GM12891 (cell line): ENCODE measurements at places on chromosomes 12 and 14.

DNA sequence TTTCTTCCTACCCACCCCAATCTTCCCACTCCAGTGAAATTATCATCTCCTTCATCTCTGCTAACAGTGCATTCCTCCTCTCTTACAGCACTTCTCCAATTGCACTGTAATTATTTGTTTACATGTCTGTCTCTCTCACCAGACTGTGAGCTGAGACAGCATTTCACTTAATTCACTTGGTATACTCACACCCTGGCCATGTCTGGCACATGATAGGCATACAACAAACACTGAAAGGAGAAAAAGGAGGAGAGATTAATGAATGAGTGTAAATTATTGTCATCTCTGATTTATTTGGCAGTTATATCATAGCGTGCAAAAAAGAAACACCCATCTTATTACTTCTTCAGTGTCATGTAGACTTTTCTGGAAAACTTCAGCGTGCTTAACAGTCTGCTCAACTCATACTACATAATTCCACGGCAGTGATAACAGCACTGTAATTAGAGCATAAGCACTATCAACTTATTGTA is 452.3 kb downstream of the ADAMTS20 start:
- DNase-seq = no peak

GRCh38 chr12:59294221-59294620 is 301.6 kb upstream of the SLC16A7 start:
- DNase-seq = no peak

- DNase-seq = peak; percentile 44
These were observed 26.8 kb downstream of the TMEM63C start for GRCh38 chr14:77208291-77208978.

DNA sequence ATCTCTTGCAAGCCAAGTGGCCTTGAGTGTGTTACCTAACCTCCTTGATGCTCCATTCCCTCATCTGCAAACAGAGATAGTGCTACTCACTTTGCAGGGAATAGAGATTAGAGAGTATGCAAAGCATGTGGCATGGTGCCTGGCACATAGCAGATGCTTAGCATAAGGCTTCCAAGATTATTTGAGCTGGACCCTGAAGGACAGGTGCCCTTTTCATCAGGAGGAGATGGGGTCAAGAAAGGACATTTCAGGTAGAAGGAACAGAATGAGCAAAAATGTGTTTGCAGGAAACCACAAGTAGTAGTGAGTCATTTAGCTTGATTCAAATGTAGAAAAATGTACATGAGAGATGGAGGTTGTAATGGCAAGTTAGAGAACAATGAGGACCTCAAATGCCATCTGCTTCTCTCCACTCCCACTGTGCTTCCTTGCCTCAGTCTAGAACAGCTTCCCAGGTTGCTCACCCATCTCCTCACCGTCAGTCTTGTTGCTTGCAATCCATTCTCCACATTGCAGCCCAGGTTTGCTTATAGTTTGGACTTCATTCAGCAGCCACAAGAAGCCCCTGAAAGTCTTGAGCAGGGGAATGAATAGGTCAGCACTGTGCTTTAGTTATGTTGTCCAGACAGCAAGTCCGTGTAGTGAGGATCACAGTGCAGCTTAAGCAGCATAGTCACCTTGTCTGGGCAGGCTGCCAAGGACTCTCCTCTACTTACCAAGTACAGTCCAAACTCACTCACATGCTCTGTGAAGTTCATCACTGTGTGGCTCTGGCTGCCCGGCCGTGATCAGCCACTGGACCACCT is 536.3 kb upstream of the CCDC196 start:
- no peak for DNase-seq

DNA sequence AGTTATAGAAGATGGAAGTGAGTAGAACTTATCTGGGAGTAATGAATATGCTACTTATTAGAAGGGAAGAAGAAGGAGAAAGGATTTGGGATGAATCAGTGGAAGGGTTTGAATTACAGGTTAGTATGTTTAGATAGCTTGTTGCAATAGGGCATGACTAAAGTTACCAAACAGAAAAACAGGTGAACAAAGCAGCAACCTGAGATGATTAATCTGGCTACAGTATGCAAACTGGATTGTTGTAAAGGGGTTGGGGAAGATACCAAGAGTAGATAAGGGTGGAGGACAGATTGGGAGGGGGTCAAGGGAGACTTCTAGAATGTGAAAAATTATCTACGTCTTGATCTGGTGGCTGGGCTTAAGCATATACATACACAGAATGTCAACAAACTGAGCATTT is 73.4 kb upstream of the CLEC14A start:
- DNase-seq = no peak

DNA sequence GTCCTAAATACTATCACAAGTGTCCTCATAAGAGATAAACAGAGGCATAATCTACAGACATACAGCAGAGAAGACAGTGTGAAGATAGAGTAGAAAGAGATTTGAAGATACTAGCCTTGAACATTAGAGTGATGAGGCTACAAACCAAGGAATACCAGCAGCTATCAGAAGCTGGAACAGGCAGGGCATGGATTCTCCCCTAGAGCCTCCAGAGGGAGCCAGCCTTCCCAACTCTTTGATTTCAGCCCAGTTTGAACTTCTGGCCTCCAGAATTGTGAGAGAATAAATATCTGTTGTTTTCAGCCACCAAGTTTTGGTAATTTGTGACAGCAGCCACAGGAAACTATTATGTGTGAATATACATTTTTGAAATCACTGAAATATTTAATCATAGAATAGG is 47.2 kb downstream of the CCDC91 start:
- DNase-seq = no peak

- DNase-seq = no peak
These were observed 51.0 kb downstream of the PTGER2 start for GRCh38 chr14:52365071-52365470.

DNA sequence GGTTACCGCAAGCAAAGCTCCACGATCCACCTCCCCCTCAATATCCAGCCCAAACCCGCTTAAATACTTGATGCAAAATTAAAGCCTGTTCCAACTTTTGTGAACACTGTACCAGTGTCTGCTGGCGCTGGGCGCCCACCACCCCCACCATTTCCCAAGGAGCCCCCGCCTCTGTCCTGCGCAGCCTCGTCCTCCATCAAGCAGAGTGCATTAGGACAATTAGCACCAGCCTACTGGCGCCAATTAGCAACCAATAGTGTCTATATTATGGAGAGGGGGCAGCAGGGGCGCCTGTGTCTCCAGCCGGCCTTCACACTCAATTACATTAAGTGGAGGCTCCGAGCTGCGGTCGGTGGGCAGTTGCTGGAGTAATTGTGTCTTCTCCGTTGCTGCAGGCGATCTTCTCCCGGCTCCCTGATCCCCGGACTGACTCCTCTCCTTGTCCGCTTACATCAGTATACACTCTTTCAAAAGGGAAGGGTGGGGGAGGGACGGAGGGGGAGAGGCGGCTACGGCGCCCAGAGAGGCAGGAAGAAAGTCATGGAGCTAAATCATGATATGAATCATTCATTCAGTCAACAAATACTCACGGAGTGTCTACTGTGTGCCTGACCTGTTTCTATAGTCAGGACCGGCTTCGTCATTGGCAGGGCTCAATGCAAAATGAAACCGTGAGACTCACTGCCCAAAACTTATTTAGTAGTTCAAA is 707.3 kb downstream of the MED13L start:
- no peak for DNase-seq

- no peak for DNase-seq
These were observed 1.2 kb downstream of the ANKRD9 start for GRCh38 chr14:102508410-102508773.

GRCh38 chr12:3328081-3328480 is 162.9 kb upstream of the PRMT8 start:
- no peak for DNase-seq

DNA sequence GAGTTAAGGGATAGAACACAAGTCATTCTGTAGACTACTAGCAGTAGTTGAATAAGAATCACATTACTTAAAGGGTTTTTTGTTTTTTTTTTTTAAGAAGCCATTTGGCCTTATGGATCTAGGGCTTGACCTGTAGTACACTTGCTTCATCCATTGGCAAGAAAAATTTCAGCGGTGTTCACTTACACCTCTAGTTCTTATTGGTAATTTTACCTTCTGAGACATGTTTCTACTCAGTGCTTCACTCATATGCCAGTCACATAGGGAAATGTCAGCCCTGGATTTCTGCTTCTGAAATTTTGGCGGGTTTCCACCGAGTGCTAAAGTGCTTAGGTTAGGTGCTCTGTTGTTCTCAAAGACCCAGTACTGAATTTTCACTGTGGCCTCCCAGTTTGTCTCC is 72.9 kb downstream of the FRMD6 start:
- no peak for DNase-seq

DNA sequence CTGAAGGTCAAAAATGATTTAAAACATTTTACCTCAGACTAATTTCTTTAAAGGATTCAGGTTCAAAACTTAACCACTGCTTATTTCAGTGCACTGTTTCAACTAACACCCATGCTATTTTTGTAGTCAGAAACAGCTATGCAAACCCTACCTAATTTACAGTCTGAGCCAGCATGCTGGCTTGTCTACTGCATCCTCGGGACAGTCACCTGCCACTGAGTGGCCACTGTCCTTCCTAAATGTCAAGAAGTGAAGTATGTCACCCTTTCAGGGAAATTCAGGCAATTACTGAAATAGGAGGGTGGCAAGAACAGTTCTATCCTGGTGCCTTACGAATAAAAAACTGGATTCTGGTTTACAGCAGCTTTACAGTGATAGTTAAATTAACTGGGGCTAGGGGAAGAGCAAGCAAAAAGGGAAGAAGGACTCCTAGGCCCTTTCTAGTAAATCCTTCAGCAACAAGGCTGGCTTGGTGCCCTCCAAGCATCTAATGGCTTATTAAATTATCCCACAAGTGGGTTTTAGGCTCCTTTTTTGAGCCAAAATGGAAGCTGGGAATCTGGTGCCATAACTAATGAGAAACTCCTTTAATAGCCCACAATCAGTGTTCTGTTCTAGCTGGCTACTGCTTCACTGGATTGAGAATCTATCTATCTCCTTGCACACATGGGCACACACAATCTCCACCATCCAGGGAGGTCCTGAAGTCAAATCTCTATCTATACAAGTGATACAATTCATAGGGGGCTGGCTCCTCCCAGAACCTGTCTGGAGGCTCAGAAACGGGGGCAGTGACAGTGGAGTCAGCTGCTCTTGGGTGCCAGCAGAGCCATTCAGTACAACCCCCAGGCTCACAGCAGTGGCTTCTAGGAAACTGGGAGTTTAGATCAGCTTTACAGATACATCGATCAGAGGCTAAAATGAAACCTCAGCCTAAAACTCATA is 43.4 kb downstream of the SH2B3 start:
- DNase-seq = no peak

GRCh38 chr14:22651586-22651985 is 7.4 kb upstream of the OR6J1 start:
- DNase-seq = no peak

DNA sequence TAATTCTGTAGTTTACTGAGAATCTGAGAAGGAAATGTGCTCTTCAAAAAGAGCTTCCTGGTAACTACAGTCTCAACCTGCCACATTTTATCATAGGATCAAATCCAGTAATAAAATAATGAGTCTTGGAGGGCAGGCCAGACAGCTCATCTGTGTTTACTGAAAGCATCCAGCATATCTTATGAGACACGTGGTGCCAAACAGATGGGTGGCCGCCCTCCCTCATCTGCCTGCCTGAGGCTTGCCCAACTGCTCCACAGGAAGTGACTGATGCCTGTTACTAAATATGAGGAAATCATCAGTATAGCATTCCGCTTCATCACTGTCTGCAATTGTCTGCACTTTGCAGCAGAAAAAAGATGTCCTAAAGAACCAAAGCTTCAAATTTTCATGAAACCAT is 13.5 kb downstream of the DHRS7 start:
- DNase-seq = no peak

DNA sequence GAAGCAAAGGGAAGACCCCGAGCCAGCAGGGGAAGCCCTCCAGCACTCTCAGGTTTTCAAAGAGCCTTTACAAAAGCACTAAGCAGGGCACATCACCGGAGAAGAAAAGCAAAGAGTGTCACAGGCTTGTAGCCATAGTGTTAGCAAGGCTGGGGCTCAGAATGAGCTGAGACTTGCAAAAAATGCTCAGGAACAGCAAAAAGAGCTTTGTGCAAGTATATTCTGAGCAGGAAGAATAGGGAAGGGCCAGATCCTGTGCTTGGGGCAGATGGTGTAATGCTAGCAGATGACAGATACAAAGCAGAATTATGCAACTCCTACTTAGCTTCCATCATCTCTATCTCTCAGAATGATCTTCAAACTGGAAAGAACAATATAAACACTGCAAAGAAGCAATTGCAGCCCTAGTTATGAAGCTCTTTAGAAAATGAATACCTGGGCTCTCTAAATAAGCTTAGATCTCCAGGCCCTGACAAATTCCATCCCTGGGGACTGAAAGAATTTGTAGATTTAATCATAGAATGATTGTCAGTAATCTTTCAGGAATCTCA is 23.7 kb upstream of the PARP11 start:
- DNase-seq = no peak

DNA sequence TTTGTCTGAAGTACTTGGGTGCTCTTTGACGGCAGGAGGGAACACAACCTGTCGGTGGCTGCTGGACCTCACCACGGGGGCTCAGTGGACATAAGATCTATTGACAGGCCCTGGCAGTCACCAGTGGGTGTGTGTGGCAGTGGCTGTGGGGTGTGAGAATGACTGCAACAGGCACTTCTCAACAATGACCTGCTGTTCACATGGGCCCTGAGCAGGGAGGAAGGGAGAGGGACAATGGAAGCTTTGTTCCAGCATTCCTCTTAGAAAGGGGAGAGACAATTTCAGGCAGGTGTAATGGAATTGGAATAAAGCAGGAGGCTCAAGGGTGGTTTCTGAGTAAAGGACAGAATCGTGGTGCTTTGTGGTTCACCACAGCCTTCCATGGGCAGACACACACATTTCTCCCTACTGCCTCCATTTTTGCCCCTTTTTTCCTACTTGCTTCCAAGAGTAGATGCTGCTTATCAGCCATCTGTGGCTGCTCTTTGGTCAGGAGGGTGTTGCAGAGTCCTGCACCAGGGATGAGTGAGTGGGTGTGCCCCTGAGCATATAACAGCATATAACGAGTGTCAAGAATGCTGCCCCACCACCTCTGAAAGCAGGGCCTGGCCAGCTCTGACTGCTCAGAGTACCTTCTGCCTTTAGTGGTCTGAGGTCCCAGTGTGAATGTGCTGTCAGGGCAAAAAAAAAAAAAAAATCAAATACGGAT is 267.7 kb downstream of the RASSF9 start:
- no peak for DNase-seq

DNA sequence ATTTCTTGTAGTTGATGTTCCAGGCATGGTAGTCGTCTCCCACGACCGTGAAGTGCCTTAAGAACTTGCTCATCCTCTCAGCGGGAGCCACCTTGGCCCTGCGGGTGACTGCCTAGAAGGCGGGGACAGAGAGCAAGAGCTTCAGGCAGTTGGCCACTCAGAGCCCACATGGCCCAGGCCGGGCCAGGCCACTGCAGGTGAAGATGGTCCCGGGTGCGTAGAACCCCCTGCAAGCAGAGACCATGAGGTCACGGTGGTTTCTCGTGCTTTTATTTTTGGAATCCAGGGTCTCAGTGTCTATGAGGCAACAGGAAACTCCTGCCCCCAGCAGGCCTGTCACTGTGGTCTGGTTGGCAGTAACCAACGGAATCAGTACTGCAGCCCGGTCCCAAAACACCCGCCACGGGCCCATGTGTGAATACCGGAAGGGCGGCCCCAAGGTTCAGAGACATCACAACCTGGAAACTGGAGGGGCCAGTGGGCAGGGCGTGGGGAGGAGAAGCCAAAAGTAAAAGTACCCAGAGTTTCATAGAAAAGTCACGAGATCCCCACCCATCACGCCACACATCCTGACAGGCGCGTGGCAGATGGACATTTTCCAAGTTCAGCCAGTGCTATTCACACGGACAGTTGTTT is 27.5 kb downstream of the HVCN1 start:
- peak; percentile 66 for DNase-seq

- no peak for DNase-seq
These were observed 63.4 kb downstream of the ITPR2 start for GRCh38 chr12:26769611-26770010.
